ENCODE measurements at places on chromosomes 3 and 15.

DNA sequence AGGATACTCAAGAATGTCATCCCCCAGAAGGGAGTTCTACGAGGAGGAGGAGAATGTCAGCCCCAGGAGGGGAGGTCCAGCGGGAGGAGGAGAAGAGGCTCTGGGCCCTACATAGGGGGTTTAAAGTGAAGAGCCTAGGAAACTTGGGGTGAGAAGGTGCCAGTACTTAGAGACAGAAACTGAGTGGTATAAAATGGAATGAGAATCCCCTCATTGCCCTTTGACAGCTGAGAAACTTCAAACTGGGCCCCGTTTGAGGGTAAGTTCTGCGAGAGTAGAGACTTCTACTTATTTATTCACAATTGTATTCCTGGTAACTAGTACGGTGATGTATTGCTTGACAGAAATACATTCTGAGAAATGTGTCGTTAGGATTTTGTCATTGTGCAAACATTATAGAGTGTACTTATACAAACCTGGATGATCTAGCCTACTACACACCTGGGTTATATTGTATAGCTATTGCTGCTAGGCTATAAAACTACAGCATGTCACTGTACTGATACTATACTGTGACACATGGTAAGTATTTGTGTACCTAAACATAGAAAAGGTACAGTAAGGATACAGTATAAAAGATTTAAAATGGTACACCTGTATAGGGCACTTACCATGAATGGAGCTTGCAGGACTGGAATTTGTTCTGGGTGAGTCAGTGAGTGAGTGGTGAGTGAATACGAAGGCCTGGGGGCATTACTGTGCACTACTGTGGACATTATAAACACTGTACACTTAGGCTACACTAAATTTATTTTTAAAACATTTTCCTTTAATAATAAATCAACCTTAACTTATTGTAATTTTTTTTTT lies 62.0 kb downstream of the TSC22D2 start:
- DNase-seq: no peak

DNA sequence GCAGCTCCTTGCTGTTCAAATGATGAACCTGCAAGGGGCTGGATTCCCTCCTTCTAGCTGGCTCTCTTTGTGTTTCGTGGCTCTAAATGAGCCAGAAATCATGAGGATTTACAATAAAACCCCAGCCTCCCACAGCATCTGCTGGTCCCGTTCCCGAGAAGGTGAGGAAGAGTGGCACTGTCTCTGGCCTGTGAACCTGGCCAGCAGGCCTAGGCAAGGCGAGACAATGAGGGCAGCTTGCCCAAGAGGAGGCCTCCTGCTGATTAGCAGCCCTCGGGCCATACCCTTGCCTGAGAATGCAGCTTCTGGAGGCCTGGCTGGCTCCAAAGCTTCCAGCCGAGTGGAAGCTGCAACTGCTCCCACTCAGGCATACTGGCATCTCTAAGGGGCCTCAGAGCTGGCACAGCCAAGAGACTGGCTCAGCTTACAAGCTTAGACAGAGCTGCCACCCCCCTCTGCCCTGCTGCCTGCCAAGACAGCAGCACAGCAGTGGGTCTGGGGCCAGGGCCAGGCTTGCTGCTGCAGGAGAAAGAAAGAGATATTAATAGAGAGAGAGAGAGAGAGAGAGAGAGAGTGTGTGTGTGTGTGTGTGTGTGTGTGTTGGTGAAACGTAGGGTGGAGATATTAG lies 76.5 kb downstream of the HMG20A start:
- no peak for DNase-seq

- no peak for DNase-seq
These were observed 19.6 kb upstream of the LRRK1 start for GRCh38 chr15:100899601-100900000.

- DNase-seq: no peak
These were observed 57.8 kb upstream of the GPD1L start for GRCh38 chr3:32048487-32049182.

- DNase-seq: no peak
These were observed 1.4 kb upstream of the ILDR1 start for GRCh38 chr3:122023335-122023910.

DNA sequence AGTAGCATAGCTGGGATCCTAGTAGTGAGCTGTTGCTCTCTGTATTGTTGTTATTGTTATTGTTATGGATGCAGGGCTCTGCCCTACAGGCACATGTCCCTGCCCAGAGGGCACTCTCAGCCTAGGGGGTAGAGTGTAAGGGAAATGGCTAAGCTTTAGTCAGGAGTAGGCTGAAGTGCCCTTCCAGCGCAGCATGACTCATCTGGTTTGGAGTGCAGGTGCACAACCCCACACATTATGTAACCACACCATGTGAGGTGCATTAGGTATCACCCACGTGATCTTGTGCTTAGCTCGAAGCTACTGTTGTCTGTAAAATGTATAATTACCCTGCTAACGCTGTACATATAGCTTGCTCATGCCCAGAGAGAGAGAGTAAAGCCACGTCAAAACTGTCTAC lies 48.3 kb upstream of the TIPARP start:
- no peak for DNase-seq

GRCh38 chr3:124876401-124876878 lies 10.7 kb downstream of the ITGB5 start:
- no peak for DNase-seq

DNA sequence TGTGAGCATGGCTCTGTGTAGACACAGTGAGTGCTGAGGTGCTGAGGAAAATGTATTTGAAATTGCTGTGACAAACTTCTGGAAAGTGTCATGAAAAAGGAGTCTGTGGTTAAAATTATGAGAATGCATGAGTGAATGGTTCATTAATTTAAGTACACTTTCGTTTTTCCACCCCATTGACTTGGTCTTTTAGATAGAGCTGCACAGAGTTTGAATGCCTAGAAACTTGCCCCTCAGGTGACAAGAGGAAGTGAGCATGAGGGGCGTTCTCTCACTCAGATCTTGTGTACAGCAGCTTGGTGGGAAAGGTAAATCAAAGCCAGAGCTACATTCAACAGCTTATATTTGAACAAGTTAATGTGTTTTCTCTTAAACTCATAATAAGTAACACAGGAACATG lies 296.8 kb downstream of the WDR72 start:
- no peak for DNase-seq

GRCh38 chr3:142888099-142888480 lies 793 bp downstream of the PCOLCE2 start:
- DNase-seq: no peak

DNA sequence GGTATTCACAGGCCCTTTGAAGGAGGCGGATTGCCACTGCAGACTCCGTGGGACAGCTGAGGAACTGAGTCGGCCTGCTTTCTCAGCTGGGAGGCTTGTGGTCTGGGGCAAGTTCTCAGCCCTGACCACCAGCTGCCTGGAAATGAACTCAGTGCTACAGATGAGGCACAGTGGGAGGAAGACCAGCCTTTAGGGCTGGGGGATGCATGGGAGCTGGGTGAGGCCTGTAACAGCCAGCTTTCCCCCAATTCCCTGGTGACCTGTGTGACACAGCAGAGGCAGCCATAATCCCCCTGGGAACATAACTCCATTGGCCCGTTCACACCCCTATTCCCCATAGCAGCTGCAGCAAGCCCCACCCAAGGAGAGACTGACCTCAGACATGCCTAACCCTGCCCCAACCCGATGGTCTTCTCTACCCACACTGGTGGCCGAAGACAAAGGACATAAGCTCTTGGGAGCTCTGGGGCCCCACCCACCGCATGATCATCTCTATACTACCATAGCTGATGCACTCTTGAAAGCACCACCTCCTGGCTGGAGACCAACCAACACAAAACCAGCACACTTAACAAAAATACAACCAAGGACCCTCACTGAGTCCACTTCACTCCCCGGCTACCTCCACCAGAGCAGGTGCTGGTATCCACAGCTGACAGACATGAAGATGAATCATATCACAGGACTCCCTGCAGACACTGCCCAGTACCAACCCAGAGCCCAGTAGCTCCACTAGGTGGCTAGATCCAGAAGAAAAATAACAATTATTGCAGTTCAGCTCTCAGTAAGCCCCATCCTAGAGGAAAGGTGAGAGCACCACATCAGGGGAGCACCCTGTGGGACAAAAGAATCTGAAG lies 24.9 kb downstream of the ZMAT3 start:
- no peak for DNase-seq

DNA sequence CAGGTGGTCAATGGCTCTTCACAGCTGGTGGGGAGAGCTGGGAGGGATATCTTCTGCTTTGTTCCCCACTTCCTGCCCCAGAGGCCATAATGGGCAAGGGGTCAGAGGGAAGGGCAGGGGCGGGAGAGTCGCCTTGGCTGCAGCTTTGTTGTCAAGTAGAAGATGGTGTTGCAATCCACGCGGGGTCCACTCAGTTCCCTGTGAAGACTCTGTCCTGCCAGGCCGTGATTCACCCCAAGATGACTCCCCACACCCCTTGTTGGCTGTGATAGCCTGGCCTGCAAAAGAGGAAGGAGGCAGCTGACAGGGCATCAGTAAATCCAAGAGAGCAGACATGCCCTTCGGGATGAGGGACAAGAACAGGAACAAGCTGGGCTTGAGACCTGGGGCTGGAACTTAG lies 6.9 kb downstream of the GALNT15 start:
- no peak for DNase-seq

DNA sequence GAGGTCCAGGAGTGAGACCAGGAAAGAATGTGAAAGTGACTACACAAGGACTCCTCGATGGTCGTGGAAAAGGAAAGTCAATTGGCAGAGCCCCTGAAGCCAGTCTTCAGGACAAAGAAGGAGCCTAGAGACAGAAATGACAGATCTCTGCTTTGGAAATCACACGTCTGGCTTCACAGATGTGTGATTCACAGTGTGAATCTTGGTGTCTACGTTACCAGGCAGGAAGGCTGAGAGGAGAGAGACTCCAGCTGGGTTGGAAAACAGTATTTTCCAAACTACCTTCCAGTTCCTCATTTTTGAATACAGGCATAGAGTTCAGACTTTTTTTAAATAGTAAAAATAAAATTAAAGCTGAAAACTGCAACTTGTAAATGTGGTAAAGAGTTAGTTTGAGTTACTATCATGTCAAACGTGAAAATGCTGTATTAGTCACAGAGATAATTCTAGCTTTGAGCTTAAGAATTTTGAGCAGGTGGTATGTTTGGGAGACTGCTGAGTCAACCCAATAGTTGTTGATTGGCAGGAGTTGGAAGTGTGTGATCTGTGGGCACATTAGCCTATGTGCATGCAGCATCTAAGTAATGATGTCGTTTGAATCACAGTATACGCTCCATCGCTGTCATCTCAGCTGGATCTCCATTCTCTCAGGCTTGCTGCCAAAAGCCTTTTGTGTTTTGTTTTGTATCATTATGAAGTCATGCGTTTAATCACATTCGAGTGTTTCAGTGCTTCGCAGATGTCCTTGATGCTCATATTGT lies 6.0 kb downstream of the CCR2 start:
- no peak for DNase-seq

Data from stimulated activated CD8-positive, alpha-beta memory T cell treated with anti-CD3 and anti-CD28 coated beads, Interleukin-4, amount 100 ng/mL, for 1 hour (primary cell).